ENCODE measurements at places on chromosomes 13 and 19. TPM values are rescaled to one million over a fixed set of nuclear protein-coding genes. Genes with fewer than 3 reads are reported as not detected.
A peak's percentile ranks its signal among the peaks of the same experiment; 100 is the strongest.

DNA sequence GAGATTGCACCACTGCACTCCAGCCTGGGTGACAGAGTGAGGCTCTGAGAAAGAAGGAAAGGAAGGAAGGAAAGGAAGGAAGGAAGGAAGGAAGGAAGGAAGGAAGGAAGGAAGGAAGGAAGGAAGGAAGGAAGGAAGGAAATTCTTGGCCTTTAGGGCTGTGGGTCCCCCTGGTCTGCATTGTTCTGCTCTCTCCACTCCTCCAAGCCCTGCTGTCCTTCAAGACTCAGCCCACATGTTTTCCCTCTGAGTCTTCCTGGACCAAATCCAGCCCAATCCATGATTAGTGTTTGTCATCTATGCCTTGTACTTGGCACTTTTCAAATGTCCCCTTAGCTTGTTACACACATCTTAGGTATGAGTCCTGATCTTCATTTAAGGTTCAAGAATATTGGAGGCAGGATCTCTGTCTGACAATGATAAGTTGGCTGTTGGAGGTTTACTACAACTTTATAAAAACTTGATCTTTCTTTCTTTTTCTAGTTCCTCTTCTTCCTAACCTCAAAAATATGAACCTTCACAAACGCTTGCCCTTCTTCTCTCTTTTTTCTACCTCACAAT is 48.8 kb upstream of the INTS6 start:
- no peak for DNase-seq

The ADGRE2 gene
- 4.2 TPM for total RNA-seq

The ZNF235 gene
- total RNA-seq: 9.8 TPM

- no peak for DNase-seq
These were observed 540 bp upstream of the ZFP36 start for GRCh38 chr19:39405958-39406655.

DNA sequence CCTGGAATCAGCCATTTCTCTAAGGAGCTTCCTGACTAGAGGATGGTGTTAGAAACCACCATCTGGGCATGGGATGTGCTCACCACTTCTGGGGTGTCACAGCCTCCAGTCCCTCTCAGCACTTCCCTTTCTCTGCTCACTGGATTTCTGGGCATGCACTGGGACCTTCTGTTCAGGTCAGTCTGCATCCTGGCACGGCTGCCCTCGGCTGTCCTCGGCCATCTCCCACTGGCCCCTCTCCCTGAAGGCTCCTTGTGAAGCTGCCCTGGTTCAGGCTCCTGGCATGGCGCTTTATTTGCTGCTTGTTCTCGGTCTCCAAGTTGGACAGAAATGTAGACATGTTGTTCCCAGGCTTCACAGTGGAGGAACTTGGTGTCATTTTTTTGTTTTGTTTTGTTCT is 60.0 kb downstream of the TEX29 start:
- no peak for DNase-seq

DNA sequence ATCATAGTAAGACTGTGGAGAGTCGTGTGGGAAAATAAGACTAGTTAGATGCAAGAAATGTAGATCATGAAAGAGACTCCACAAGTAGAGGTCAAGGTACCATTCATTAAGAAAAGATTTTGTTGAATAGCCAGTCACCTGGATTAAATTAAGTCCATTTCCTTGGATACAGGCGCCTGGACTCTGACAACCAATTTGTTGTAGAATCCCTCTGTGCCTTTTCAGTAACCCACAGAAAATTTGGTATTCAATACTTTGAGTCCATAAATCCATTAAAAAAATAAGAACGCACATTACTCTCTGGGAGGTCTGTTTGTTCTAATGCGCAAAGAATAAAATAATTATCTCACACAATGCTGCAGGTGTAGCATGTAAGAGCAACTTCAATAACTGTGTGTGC is 469.4 kb downstream of the KLF12 start:
- DNase-seq: no peak

The PROZ gene
- not detected for total RNA-seq

GRCh38 chr13:42041011-42041683 is 7.3 kb upstream of the DGKH start:
- DNase-seq: peak; percentile 6

The APC2 gene
- total RNA-seq: 10.2 TPM

The RAB8A gene
- 27.3 TPM for total RNA-seq

- no peak for DNase-seq
These were observed 384.3 kb downstream of the EFNB2 start for GRCh38 chr13:106151056-106151699.

The TNFRSF19 gene
- total RNA-seq: 20.6 TPM

DNA sequence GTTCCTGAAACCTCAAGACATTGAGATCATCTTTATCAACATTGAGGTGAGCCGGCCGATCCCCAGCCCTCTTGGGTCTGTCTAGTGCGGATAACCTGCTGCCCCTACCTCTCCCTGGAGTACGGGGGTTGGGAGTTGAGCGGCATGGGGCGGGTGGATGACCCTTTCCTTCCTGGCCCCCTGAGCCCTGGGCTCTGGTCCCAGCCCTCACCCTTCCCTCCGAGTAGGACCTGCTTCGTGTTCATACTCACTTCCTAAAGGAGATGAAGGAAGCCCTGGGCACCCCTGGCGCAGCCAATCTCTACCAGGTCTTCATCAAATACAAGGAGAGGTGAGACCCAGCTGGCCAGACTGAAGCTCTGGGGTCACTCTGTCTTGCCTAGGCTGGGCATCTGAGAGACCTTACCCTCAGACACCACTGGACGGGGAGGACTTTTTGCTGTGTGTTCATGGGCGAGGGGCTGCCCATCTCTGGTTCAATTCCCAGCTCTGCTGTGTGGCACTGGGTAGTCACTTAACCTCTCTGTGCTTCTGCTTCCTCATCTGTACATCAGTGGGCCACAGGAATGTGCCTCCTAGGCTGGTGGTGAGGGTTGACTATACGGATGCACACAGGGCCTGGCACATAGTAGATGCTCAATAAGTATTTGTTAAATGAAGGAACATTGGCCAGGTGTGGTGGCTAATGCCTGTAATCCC is 52.7 kb downstream of the VAV1 start:
- no peak for DNase-seq

GRCh38 chr13:113013303-113013702 is 44.3 kb downstream of the MCF2L start:
- no peak for DNase-seq

- DNase-seq: no peak
These were observed 163.0 kb upstream of the TSC22D1 start for GRCh38 chr13:44739120-44739519.

DNA sequence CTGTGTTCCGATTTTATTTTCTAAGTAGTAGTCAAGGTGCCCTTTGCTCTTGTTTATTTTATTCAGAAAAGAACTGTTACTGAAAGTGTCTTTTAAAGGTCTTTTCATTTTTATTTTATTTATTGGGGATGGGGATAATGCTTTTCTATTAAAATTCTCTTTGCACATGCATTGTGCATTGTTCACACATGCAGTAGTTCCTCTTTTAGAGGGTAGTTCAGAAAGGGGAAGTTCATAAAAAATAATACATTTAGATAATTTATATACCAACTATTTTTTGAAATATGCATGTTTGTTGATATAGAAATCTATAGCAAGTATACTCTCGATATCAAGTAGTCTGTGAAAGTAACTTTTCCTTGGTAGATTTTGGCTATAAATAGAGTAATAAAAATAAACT is 3.5 kb downstream of the GPC5 start:
- DNase-seq: no peak

The MCEMP1 gene
- total RNA-seq: not detected
